ENCODE measurements at places on chromosomes 3 and 15.

GRCh38 chr15:29677871-29678461, 144.3 kb downstream of the TJP1 start:
- no peak for DNase-seq

GRCh38 chr3:53753518-53754183, 92.6 kb downstream of the CHDH start:
- no peak for DNase-seq

DNA sequence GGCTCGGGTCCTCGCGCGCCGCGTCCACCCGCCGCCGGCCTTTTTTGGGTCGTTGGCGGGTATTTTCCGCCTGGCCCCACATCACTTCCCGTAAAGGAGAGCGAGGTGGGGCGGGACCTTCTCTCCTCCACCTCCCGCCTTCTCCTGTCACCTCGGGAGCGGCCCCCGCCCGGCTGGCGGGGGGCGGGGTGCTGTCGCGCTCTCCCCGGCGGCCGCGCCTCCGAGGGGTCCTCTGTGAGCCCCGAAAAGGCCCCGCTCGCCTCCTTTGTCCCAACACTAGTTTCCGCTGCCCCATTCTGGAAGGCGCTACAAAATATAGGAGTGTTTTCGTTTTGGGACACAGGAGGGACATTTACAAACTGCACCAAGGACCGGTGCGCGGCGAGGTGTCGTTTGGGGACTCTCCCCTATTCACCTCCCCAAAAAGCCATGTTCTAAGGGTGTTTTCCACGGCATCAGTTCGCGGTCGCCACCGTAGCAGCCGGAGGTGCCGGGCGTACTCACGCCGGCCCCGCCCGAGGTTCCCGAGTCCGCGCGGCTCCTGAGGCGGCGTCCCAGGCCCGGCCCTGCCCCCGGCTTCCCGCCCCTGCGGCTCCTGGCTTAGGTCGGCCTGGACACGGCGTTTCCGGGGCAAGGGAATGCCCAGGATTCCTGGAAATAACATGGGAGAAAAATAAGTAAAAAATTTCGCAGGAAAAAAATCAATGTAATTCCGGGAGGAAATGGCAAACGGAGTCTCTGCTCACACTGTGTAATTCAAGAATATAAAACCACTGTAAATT, at the start of gene RAB27A:
Gene RAB27A (minus strand): TSS at position 68 of the 782 bp plus-strand sequence. CDS start 54,879 bp downstream, outside the sequence.
- no peak for DNase-seq

DNA sequence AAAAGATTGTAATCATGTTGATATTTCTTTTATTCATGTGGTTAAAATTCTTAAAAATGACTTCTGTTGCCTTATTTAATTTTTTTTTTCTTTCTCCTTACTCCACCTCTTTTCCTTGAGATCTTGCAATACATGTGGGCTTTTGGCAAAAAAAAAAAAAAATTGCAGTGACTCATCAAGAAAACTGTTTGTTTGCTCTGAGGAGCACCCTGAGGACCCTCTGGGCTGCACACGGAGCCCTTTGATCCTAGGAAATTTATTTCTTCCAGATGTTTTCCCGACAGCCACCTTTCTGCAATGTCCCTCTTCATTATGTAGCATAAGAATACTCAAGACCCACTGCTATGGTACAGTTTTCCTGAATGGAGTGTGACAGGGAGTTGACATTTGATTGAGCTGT, 371.7 kb downstream of the ZBTB20 start:
- no peak for DNase-seq

GRCh38 chr3:83632526-83632925, 1326.3 kb upstream of the CADM2 start:
- no peak for DNase-seq

- no peak for DNase-seq
Measured at GRCh38 chr3:149553781-149554451, 79.4 kb downstream of the TM4SF4 start.

DNA sequence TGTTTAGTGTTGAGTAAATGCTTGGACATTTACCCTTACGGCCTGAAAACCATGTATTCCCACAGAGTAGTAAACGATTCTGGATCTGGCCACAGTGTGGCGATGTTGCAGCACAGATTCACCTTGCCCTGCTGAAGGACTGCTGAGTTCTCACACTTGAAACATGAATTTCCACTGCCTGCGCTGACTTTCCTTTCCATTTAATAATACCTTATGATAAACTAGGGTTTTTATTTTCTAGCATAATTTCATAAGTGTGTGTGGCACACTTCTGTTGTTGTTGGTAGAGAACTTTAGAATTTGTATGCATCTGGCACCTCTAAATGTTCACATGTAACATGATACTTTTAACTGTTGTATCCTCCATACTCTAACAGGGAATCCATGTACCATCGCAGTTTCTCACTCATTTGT, 53.9 kb downstream of the C3orf38 start:
- no peak for DNase-seq

GRCh38 chr3:145882436-145882835, 278.5 kb downstream of the PLOD2 start:
- DNase-seq, result no peak

- DNase-seq, result no peak
Measured at GRCh38 chr15:38201714-38202113, 50.9 kb upstream of the SPRED1 start.

GRCh38 chr3:22495791-22496190, 707.3 kb upstream of the UBE2E2 start:
- DNase-seq, result no peak

DNA sequence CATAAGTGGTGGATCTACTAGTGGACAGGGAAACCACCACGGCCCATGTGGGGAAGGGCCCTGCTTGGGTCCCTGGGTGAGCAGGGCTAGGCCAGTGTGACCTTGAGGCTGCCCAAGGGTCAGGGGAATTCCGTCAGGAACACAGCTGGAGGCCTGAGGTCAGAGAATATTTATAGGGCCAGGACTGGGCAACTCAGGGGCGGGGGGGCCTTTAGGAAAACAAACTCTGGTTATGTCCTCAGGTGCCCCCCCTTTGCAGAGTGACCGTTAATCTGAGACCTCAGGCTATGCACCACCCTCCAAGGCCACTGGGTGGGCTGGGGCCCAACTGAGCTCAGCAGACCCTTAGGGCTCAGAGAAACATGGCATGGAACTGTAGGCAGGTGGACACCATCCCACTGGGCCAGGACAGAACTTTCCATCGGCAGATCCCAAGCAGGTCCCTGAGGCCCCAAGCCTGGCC, 2.5 kb downstream of the TWF2 start:
- DNase-seq, result no peak

DNA sequence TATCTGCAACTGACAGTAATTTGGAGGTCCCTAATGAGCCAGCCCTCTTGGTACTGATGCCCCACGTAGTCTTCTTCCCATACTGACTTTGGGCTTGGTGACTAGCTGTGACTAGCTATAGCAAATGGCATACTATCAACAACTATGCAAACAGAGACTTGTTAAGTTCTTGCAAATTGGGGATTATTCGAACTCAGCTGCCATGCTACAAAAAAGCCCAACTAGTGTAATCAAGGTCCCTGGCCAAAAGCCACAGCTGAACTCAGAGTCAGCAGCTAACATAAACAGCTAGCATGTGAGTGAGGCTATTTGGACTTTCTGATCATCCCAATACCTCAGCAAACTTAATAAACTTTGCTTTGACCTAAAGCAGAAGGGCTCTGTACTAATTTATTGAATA, 121.2 kb upstream of the PLXND1 start:
- no peak for DNase-seq

DNA sequence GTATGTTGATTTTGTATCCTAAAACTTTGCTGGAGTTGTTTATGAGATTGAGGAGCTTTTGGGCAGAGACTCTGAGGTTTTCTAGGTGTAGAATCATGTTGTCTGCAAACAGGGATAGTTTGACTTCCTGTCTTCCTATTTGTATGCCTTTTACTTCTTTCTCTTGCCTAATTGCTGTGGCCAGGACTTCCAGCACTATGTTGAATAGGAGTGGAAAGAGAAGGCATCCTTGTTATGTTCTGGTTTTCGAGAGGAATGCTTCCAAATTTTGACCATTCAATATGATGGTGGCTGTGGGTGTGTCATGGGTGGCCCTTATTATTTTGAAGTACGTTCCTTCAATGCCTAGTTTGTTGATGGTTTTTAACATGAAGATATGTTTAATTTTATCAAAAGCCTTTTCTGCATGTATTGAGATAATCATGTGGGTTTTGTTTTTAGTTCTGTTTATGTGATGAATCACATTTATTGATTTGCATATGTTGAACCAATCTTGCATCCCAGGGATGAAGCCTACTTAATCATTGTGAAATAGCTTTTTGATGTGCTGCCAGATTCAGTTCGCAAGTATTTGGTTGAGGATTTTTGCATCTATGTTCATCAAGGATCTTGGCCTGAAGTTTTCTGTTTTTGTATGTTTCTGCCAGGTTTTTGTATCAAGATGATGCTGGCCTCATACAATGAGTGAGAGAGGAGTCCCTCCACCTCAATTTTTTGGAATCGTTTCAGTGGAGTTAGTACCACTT, 188.1 kb downstream of the MINAR1 start:
- DNase-seq, result no peak

GRCh38 chr3:52444860-52445793, at the start of gene SEMA3G:
TSS of gene SEMA3G (minus strand) at chr3:52445103. CDS start at chr3:52445027, 76 bp downstream.
- DNase-seq, result no peak

GRCh38 chr3:58518291-58518789, 18.6 kb downstream of the ACOX2 start:
- no peak for DNase-seq

DNA sequence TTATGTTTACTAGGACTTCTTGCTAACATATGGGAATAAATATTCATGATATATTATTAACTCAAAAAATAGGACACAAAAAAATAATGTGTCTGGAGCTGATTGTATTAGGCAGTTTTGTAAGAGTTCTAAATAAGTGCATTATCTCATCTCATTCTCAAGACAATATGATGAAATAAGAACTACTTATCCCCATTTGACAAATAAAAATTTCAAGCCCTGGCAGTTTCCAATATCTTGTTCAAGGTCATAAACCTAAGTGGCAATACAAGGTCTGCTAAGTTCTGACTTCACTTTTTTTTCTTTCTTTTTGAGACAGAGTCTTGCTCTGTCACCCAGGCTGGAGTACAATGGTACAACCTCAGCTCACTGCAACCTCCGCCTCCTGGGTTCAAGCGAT, 18.3 kb downstream of the RPN1 start:
- DNase-seq, result no peak

DNA sequence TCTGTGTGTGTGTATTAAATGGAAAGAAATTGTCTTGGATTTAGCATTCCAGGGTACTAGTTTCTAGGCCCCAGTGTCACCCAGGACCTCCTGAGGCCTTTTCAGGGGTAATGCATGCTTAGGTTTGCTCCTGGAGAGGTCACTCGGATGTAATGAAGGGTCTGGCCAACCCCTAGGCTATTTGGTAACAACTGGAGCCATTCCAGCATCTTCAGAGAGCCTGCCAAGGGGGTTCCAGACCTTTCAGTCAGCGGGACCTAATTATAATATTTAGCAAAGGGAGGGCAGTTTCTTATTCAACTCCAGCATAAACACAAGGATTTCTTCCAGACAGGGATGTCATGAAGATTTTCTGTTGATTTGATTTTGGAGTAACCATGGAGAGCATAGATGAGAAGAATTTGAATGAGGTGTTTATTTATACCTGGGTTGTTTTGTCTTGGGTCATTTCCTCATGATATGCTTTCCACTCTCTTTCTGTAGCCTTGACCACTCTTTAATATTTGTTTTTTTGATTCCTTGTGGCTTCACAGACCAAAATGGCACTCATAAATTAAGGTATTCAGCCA, 17.4 kb downstream of the KAT2B start:
- DNase-seq, result no peak

DNA sequence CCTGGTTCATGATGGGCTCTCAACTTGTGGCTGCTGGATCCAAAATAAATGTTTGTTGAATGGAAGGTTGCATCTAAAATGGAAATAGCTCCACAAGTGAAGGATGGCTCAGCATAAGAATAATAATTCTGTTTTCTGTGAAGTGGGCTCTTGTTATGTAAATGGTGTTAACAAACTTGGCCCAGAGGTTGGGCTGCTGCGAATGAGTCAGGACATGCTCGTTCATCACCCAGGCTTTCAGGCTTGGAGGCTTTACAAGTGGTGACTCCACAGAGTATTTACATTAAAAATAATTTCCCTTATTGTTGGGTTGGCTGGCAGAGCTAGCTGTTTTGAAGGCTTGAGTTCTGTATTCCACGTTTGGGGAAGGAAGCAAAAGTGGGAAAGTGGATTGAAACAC, 60.5 kb downstream of the ITGB5 start:
- DNase-seq, result peak; percentile 48

- no peak for DNase-seq
Measured at GRCh38 chr3:16961621-16962205, 77.0 kb downstream of the PLCL2 start.

DNA sequence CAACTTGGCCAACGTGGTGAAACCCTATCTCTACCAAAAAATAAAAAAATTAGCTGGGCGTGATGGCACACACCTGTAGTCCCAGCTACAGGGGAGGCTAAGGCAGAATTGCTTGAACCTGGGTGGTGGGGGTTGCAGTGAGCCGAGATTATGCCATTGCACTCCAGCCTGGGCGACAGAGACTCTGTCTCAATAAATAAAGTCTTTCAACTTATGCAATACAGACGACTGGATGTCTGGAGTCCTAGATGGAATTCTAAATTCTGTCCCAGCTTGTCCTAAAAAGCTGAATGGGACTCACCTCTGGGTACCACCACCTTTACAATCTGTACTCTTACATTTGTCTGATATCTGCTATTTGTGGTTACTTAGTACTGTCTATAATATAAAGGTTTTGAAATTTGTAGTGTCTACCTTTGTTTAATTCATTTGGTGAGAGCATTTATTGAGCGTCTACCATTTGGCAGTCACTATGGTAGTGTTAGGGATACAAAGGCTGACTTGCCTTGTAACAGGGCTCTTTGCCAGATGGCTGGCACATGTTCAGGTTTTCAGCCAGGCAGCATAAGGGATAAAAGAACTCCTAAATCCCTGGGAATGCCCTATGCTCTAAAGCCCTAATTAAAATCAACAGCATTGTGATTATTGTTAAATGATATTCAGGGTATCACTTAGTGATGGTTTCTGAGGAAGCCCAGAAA, 7.2 kb upstream of the ZNF609 start:
- DNase-seq, result no peak

DNA sequence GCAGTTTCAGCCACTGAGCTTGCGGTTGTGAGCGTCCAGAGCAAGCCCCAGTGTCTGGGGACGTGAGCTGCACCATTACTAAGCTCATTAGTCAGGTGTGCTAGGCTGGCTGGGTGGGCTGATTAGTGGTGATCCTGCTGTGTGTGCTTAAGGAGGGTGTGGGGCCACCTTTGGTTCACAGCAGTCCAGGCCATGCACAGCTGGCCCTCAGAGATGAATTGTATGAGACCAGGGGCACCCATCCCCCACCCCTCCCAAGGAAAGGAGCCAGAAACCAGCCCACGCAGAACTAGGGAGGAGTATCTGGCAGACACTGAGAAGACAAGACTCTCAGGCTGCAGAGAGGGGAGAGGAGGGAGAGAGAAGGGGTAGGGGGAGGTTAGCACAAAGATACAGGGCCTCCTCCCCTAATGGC, 3.8 kb downstream of the TYRO3 start:
- DNase-seq, result no peak

GRCh38 chr15:91867581-91868026, 14.1 kb downstream of the SLCO3A1 start:
- peak; percentile 94 for DNase-seq

GRCh38 chr15:39172380-39173281, 408.2 kb upstream of the THBS1 start:
- no peak for DNase-seq

GRCh38 chr3:197352382-197352781, 54.0 kb upstream of the DLG1 start:
- DNase-seq, result no peak

GRCh38 chr15:48940508-48940907, 23.2 kb downstream of the SHC4 start:
- peak; percentile 83 for DNase-seq
